GM18507 (cell line): ENCODE measurements at places on chromosomes 3 and 15.

GRCh38 chr15:65818927-65819562 is 27.0 kb upstream of the DENND4A start:
- DNase-seq = peak; percentile 47

GRCh38 chr3:183252118-183252782 is 803 bp upstream of the B3GNT5 start:
- no peak for DNase-seq

- no peak for DNase-seq
Observed at GRCh38 chr3:61665987-61666386, 104.6 kb downstream of the PTPRG start.

- no peak for DNase-seq
Observed at GRCh38 chr3:113450911-113451310, 9.6 kb upstream of the CFAP44 start.

GRCh38 chr15:99310745-99311144 is 59.5 kb downstream of the LRRC28 start:
- DNase-seq = no peak

DNA sequence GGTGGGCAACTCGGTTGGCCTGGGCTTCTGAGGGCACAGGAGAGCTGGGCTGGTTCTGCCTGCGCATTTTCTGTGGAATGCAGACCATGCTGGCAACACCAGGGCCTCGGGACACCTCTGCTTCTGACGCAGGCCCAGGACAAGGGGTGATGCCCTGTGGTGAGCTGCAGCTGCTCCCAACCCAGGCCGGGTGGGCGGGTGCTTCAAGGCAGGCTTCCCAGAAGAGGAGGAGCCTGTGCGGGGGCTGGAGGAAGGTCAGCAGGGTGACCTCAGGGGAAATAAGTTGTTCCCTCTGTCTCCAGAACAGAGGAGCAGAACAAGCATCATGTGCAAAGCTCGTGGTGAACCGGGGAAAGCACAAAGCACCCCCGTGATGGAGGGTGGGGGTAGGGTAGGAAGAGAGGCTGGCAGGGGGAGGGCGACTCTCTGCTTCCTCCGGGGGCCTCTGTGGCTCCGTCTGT is 11.0 kb upstream of the PLXNA1 start:
- DNase-seq = no peak

DNA sequence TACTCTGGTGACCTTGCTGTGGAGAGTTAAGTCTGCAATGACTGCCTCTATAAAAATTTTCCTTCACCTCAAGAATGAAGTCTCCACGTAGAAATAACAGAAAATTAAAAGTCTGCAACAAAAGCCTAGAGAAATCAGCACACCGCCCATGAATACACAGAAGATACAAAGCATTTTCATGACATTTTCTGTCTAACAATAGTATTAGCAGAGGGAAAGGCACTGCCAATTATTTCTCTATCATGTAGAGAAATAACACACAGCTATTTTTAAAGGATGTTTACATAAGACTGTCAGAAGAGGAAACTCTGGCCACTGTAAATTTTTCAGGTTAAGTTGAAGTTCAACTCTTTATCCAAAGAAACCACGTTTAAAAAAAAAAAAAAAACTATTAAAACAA is 80.8 kb downstream of the GSK3B start:
- no peak for DNase-seq

DNA sequence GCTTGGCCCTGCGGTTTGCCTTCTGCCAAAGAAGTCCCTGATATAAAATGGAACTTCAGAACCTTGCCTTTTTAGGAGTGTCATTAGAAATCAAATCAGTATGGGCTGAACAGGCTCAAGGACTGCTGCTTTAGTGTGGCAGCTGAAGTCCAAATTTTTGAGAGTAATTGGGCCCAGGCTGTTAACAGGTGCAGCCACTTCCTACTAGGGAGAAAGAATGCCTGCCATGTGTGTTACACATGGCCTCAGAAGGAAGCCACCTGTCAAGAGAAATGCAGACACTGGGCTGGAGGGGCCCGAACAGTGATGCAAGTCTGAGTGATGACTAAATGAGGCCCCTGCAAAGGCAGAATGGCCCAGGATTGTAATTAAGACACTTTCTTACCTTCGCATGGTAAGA is 786.7 kb upstream of the CFAP20DC start:
- DNase-seq = no peak

GRCh38 chr3:165191491-165191890 is 4.7 kb downstream of the SLITRK3 start:
- no peak for DNase-seq

- DNase-seq = no peak
Observed at GRCh38 chr3:100151024-100151707, 36.9 kb upstream of the FILIP1L start.

GRCh38 chr15:31303726-31304648 is 22.6 kb upstream of the KLF13 start:
- no peak for DNase-seq

DNA sequence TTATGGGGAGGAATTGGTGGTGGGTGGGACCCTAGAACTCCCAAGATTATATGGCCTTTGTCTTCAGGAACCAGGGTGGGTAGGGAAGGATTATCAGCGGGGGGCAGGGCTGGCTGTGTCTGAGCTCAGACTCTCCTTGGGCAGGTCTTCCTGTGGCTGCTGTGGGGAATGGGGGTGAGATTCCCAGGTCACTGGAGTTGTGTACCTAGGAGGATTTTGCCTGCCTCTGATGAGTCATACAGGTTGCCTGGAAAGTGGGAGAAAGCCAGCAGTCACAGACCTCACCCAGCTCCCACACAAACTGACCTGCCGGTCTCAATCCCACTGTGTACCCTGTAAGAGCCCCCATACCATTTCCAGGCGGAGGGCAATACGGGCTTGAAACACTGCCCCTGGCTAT is 209.9 kb upstream of the CNTN3 start:
- no peak for DNase-seq

DNA sequence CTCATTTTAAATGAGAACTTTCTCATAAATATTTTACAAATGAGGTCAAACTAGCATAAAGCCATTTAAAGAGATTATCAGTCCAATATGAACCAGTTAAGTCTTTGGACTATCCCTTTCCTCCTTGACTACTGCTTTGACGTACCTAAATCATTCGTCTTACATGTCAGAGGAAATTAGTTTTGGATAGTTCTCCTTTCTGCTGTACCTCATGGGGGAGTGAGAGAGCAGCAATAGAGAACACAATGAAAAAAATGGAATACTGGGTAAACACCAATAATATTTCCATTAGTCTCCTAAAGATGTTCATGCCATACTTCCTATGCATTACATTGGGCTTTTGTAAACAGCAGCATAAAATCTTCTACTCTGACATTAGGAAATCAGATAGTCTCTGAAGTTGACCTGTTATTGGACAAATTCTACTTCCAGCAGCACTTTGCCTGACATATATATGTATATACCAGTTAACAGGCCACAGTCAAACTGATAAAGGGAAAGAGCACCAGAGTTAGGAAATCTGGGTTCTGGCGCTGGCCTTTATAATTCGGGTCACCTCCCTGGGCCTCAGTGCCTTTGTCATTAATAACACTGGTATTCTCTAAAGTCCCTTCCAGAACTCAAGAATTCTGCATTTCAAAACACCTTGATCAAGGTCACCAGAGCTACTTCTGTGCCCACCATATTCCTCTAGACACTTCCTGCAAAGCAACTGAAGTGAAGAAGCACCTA is 26.8 kb downstream of the TIMMDC1 start:
- DNase-seq = no peak

DNA sequence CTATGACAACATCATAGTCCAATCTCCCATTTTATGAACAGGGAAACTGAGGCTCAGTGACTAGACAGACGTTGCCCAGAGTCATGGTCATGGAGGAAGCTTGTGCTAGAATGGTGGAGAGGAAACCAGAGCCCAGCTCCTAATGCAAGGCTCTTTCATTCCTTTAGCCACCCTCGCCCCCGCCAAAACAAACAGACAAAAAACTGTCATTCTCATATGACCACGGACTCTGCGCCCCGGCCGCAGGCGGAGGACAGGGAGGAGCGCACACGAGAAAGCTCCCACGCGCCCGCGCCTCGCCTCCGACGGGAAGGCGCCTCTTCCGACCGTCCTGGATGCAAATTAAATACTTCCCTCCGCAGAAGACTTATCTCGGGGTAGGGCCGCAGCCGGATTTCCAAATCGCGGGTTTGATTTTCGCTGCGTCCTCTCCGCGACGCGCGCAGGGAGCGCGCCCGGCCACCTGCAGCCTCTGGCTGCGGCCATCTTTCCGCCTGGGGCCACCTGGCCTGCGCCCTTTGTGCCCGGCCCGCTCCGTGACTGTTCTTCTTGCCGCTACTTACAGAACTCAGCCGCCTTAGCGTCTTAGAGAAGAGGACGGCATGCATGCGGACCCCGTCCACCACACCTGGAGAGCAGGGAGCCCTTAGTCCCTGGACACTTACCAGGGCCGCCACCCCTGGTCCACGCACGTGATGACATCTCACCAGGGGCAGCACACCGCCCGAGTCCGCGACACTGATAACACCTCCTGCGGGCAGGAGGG is 670 bp upstream of the ATP13A3 start:
- DNase-seq = no peak

- DNase-seq = no peak
Observed at GRCh38 chr3:62604298-62604697, 230.9 kb upstream of the FEZF2 start.

DNA sequence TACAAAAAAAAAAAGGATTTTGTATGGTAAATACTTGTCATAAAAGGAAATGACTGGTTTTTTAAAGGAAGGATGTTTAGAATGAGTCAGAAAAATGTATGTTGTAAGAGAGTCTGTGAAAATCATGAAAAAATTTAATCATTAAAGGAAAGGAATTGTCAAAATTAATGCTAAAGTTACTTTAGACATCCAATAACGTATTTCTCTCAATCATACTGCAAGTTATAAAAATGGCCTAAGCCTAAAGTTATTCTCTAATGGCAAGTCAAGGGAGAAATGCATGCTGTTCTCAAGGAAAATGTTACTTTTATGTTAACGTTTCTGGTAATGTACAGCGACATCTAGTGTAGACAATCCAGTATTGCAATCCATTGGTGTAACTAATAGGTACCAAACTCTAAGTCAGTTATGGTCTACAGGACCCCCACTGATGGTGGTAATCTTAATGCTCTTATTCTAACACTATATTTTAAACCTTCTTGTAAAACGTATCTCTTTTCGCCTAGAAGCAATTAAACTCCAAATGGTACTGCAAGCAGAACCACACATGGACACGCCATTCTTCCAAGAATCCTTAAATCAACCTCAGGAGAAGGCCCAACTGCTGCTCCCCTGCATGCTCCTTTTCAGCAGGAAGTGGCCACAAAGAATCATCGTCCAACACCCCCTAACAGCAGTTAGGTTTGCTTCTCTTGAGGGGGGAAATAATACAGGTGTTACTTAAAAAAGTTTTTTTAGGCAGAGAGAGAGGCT is 35.2 kb downstream of the NCEH1 start:
- DNase-seq = no peak

DNA sequence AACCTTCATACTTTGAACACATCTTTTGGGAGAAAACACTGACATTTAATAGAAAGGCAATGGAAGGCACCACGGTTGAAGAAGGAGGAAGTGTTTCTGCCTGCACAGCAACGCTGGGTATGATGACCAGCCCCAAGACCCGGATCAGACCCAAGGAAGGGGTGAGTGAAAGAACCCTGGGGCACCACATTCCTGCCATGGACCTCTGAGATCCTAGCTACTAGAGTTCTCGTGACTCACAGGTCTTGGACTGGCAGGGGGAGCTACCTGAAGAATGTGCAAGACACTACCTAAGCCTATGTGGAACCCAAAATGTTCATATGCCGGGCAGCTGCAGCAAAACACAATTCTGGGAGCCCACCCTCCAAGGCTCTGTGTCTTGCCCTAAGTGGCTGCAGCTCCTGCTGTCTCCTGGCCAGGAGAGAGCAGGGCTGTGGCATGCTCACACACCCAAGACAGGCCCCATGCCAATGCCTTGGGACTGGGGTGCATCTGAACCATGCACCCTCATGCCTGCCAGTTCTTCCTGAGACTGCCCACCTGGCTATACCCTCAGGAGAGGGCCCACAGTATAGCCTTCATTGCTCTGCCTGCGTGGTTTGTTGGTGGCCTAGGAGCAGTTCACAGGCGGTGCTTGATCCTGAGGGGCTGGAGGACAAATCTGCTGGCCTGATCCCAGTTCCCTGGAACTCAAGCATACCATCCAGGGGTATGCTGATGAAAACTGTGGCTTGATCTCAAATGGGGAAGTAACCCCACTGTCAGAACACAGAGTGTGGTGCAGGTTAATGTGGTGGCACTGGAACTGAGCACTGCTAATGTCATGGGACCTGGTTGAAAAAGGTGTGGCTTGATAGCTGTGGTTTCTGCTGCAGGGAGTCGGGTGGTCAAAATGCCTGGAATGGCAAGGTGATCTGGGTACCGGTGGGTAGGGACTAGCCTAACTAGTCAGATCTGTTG is 353.3 kb upstream of the ARHGEF26 start:
- no peak for DNase-seq

- no peak for DNase-seq
Observed at GRCh38 chr3:48709051-48709461, 8.0 kb downstream of the IP6K2 start.

DNA sequence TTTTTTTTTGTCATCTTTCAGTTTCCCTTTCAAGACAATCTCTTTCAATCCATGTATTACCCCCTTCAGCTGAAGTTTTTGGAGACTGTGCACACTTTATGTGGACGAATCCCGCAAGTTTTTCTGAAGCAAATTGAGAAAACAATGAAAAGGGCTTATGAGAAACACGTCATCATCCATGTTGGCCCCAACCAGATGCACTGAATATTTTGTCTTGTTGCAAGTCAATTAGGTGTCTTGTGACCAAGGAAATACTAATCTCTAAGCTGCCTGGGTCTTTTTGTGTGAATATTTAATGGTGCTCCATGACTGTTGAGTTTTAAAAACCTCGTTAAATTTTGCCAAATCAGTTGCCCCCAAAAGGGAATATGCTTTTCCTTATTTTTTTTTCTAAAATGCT is 21.7 kb upstream of the PPP4R2 start:
- DNase-seq = no peak

DNA sequence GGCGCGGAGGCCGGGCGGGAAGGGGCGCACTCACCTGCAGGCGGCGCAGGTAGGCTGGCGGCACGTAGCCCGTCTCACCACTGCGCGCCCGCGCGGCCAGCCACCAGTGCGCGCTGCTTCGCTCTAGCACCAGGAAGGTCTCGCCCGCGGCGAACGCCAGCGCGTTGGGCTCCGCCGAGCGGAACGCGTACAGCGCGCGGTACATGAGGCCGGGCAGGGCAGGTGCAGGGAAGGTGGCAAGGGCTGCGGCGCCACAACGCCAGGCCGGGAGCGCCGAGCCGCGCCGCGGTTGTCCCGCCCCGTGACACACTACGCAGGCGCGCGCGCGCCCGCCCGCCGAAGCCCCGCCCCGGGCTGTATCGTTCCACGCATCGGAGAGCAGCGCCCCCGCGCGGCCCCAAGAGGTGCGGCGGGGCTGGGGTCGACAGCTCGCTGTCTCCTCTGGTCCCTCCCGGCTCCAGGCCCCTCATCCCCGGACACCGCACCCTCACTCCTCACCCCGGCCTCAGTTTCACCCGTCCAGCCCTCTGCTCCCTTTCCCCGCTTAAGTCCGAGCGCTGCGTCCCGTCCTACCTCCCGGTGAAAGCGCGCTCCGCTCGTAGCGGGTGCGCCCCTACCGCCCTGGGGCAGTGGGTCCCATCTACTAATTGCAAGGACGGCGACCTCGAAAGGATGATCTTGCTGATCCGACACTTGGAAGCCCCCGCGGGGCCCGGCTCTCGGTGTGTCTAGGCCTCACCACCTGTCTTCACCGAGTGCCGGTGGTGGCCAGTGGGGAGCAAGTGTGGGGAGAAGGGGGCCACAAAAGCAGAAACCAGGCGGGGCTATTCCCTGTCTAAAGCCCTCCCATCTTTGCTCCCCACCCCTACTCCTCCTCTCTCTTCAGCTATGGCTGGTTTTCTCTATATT is at the start of gene NCKIPSD:
TSS of gene NCKIPSD (minus strand) at position 313 of the 909 bp plus-strand sequence. CDS start at position 205, 108 bp downstream.
- DNase-seq = peak; percentile 91

GRCh38 chr3:196553551-196553950 is 14.8 kb downstream of the WDR53 start:
- no peak for DNase-seq
